ENCODE measurements at places on chromosomes 7 and 10. TPM values are rescaled to one million over a fixed set of nuclear protein-coding genes. Genes with fewer than 3 reads are reported as not detected.

OLAH gene
- total RNA-seq: not detected

BZW2 gene
- total RNA-seq: 65.6 TPM

SGCE gene
- total RNA-seq: 118 TPM

CCDC172 gene
- total RNA-seq: not detected

RNF148 gene
- 8.6 TPM for total RNA-seq

SFTPD gene
- 1.5 TPM for total RNA-seq

SEMA3E gene
- total RNA-seq: 5.5 TPM

GLRX3 gene
- 36.2 TPM for total RNA-seq

CLCN1 gene
- total RNA-seq: not detected

SFRP5 gene
- total RNA-seq: 1.5 TPM

NKX1-2 gene
- 0.54 TPM for total RNA-seq

NUB1 gene
- 29.6 TPM for total RNA-seq

ANKRD61 gene
- total RNA-seq: not detected

CCL24 gene
- not detected for total RNA-seq

BBIP1 gene
- 44.1 TPM for total RNA-seq

INA gene
- 160 TPM for total RNA-seq

RNF133 gene
- 7.3 TPM for total RNA-seq

SHTN1 gene
- total RNA-seq: 22.9 TPM

ANKRD30A gene
- total RNA-seq: not detected

PNLIPRP2 gene
- total RNA-seq: not detected

DDC gene
- 1.2 TPM for total RNA-seq

CYP3A5 gene
- total RNA-seq: 2.3 TPM

SLC18A3 gene
- total RNA-seq: 3.4 TPM

CCDC7 gene
- total RNA-seq: 59.0 TPM

TBL2 gene
- 22.8 TPM for total RNA-seq

TRIM4 gene
- 20.7 TPM for total RNA-seq
